WTC11 (cell line): ENCODE measurements at places on chromosomes 4 and X. TPM values are rescaled to one million over a fixed set of nuclear protein-coding genes. Genes with fewer than 3 reads are reported as not detected.

DNA sequence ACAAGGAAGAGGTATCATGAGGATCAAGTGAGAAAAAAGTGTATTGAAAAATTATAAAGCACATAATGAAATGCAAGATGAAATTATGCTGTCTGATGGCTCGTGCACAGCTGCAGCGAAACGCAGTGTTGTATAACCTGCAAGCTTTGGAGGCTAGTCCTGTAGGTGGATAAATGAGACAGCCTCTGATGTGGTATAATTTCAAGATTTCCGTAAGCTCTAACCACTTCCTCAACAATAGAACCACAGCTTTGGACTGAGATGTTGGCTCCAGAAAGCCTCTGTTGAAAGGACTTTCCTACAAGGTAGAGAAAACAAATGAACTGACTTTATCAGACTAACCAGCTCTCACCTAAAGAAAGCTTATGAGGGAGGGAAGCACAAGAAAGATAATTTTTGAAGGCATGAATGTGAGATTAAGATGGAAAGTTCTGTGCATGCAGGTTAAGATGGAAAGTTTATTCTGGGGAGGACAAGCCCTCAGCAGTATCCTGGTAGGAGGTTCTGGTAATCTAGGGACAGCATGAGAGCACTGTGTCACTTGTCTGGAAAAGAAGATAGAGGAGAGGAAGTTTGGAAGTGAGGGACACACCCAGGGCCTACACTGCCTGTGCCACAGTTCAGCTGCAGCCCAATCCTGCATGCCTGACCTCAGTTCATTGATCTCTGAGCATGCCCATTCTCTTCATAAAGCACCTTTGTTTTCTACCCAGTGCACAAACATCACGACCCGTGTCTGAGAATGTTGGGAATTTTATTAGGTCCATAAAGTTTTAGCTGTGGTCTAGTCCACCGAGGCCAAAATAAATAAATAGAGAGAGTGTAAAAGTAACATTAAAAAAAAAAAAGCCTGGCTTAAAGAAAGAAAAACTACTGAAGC, 161.5 kb upstream of the SFRP2 start:
- no peak overlapping the region for H3K27ac ChIP-seq
- no peaks in the 10 kb centered on the region for H3K4me1 ChIP-seq
- DNase-seq: no peak
- no peak overlapping the region for H3K4me3 ChIP-seq
- H3K36me3 ChIP-seq: no peaks in the 10 kb centered on the region
- no peaks in the 10 kb centered on the region for H3K27me3 ChIP-seq

DNA sequence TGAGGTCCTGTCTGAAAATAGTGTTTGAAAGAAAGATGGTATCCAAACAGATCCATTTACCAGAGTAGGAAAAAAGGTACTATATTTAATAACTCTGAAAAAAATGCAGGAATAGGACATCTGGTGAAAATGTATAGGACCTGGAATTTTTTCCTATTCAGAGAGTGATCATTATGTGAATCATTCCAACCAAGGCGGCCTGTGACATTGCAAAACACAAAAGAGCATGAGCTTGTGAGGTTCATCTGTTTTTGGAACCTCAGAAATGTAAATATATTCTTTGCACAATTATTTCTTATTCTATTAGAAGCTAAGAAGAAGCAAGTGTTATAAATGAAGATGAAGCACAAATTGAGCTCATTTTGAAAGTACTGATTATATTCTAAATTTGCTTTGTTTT, 2.0 kb downstream of the C4orf51 start:
- H3K4me3 ChIP-seq: no peak overlapping the region
- H3K36me3 ChIP-seq: peaks cover 16% of the 10 kb centered on the region
- H3K4me1 ChIP-seq: peaks cover 29% of the 10 kb centered on the region
- no peak overlapping the region for H3K27ac ChIP-seq
- H3K27me3 ChIP-seq: 0 out of 2 replicates have a peak, but pooled peaks cover 5% of the 10 kb centered on the region
- DNase-seq: no peak

- no peak overlapping the region for H3K4me3 ChIP-seq
- H3K36me3 ChIP-seq: peaks cover 4% of the 10 kb centered on the region
- DNase-seq: no peak
- H3K4me1 ChIP-seq: peaks cover 33% of the 10 kb centered on the region
Measured at GRCh38 chr4:89493367-89493766, 185.8 kb upstream of the GPRIN3 start.

GRCh38 chr4:176999935-177000543, 207.3 kb upstream of the VEGFC start:
- no peak for DNase-seq
- H3K4me1 ChIP-seq: no peaks in the 10 kb centered on the region
- no peaks in the 10 kb centered on the region for H3K36me3 ChIP-seq
- no peak overlapping the region for H3K27ac ChIP-seq

GRCh38 chrX:23907111-23907497, 634 bp downstream of the APOO start:
- peaks cover 5% of the 10 kb centered on the region for H3K36me3 ChIP-seq
- H3K4me1 ChIP-seq: peaks cover 19% of the 10 kb centered on the region
- H3K27me3 ChIP-seq: no peaks in the 10 kb centered on the region
- no peak for DNase-seq
- H3K4me3 ChIP-seq: peak overlapping the region; percentile 74
- H3K27ac ChIP-seq: peak overlapping the region; percentile 65

- H3K4me3 ChIP-seq: peak overlapping the region; percentile 86
- H3K27ac ChIP-seq: peak overlapping the region; percentile 57
- DNase-seq: no peak
- H3K36me3 ChIP-seq: peaks cover 6% of the 10 kb centered on the region
Measured at GRCh38 chr4:110876866-110877265, 254.0 kb upstream of the PITX2 start.

- no peaks in the 10 kb centered on the region; the same call in 1 of the 2 replicates for H3K27me3 ChIP-seq
- no peak overlapping the region for H3K4me3 ChIP-seq
- no peak overlapping the region for H3K27ac ChIP-seq
- DNase-seq: no peak
- peaks cover 24% of the 10 kb centered on the region for H3K36me3 ChIP-seq
- peaks cover 13% of the 10 kb centered on the region for H3K4me1 ChIP-seq
Measured at GRCh38 chr4:138927072-138927471, 88.5 kb upstream of the NOCT start.

- no peak for DNase-seq
- H3K4me1 ChIP-seq: peaks cover 7% of the 10 kb centered on the region
- 0 out of 2 replicates have a peak overlapping the region, but pooled peaks have one; percentile 53 for H3K27ac ChIP-seq
- peaks cover 14% of the 10 kb centered on the region for H3K36me3 ChIP-seq
Measured at GRCh38 chr4:144948009-144948408, 150.0 kb downstream of the ANAPC10 start.

- H3K27me3 ChIP-seq: no peaks in the 10 kb centered on the region
- H3K36me3 ChIP-seq: no peaks in the 10 kb centered on the region
- no peak for DNase-seq
- H3K4me1 ChIP-seq: peaks cover 15% of the 10 kb centered on the region
- no peak overlapping the region for H3K27ac ChIP-seq
- no peak overlapping the region for H3K4me3 ChIP-seq
Measured at GRCh38 chr4:44558031-44558605, 93.3 kb downstream of the YIPF7 start.

DNA sequence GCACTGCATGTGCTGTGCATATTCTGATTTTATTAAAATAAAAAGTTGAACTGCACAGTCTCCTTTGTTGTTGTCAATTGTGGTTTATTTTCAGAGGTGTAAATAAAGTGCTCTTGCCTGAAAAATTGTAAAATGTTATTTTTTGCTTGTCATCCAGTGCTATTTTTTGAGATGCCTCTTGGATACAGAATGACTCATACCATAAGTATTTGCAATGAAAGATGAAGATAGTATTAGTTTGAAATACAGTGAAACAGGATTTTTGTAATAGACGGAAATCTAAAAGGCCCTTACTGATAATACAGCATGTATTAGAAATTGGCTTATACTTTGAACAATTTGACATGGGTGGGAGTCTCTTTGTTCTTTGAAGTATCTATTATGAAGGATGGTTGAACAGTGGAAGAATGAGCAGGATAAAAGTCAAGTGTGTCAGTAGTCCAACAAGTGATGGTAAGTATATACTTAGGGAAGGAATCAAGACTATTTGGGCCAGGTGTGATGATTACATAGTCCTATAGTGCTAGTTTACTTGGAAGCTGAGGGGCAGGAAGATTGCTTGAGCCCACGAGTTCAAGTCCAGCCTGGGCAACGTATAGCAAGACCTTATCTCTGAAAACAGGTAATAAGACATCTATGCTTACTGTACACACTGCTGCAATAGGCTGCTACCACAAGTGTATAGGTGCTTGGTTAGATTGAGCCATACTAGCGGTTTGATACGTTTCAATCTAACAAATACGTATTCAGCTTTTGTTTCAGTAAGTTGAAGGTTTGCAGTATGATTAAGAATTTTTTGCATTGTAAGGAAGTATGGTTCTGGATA, 16.4 kb downstream of the DDX3X start:
- peak overlapping the region; percentile 54 for H3K27ac ChIP-seq
- H3K27me3 ChIP-seq: no peaks in the 10 kb centered on the region
- H3K36me3 ChIP-seq: peaks cover 38% of the 10 kb centered on the region

- no peak overlapping the region for H3K4me3 ChIP-seq
- H3K27ac ChIP-seq: no peak overlapping the region
- peaks cover 23% of the 10 kb centered on the region for H3K36me3 ChIP-seq
- no peaks in the 10 kb centered on the region for H3K4me1 ChIP-seq
Measured at GRCh38 chr4:127469542-127469941, 163.2 kb upstream of the INTU start.

- H3K4me1 ChIP-seq: peaks cover 11% of the 10 kb centered on the region
- peak within 1 kb of the TSS; percentile 45 for H3K4me3 ChIP-seq
- peak; percentile 54 for DNase-seq
- H3K36me3 ChIP-seq: no peaks in the 10 kb centered on the region
- peaks cover 11% of the 10 kb centered on the region for H3K27me3 ChIP-seq
- no peak within 1 kb of the TSS for H3K27ac ChIP-seq
Measured at GRCh38 chrX:68647156-68647957, at the start of gene STARD8. STARD8 (plus strand) TSS chrX:68647666; CDS start chrX:68647883, 217 bp downstream.

- no peak overlapping the region for H3K4me3 ChIP-seq
- peaks cover 7% of the 10 kb centered on the region for H3K36me3 ChIP-seq
- no peak for DNase-seq
- no peaks in the 10 kb centered on the region; the same call in 1 of the 2 replicates for H3K27me3 ChIP-seq
- H3K27ac ChIP-seq: no peak overlapping the region
Measured at GRCh38 chr4:85967872-85968271, 392.0 kb downstream of the MAPK10 start.

DNA sequence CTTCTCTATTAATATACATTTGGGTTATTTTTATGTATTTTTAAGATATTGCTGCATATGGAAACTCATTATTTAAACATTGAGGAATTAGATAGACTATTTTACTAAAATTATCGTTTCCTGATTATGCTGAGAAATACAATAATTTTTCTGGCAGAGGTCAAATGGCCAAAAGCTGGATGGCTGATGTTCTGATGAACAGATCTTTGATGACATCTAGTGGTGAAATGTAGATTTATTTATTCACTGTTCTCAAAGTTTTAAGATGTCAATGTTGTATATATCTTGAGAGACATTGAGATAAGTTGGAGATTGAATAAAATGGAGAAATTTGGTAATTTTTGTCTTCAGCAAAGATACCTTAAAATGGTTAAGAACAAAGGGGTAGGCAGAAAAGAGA, 96.2 kb downstream of the UGT8 start:
- no peak overlapping the region for H3K27ac ChIP-seq
- DNase-seq: no peak
- no peaks in the 10 kb centered on the region for H3K4me1 ChIP-seq
- no peak overlapping the region for H3K4me3 ChIP-seq

KLHL34 gene
- 1.6 TPM in 3 replicates for total RNA-seq

IRF2 gene
- total RNA-seq: 9.3 to 11.8 TPM (median 11.3 TPM) in 3 replicates

BEND2 gene
- not detected in 3 replicates for total RNA-seq

SHROOM2 gene
- 12.3 to 14.8 TPM (median 12.3 TPM) in 3 replicates for total RNA-seq

CCSER1 gene
- total RNA-seq: 0.71 to 1.1 TPM (median 0.87 TPM) in 3 replicates

TSPYL2 gene
- total RNA-seq: 14.6 to 17.9 TPM (median 16.2 TPM) in 3 replicates

MCF2 gene
- 0.48 to 1.0 TPM (median 0.64 TPM) in 3 replicates for total RNA-seq
